ENCODE measurements at places on chromosomes 1 and 21. TPM values are rescaled to one million over a fixed set of nuclear protein-coding genes. Genes with fewer than 3 reads are reported as not detected.

- DNase-seq: peak; percentile 59
These were observed 6.8 kb upstream of the BSDC1 start for GRCh38 chr1:32400876-32401631.

GRCh38 chr1:245546875-245547274 is 392.1 kb downstream of the KIF26B start:
- DNase-seq: no peak

DNA sequence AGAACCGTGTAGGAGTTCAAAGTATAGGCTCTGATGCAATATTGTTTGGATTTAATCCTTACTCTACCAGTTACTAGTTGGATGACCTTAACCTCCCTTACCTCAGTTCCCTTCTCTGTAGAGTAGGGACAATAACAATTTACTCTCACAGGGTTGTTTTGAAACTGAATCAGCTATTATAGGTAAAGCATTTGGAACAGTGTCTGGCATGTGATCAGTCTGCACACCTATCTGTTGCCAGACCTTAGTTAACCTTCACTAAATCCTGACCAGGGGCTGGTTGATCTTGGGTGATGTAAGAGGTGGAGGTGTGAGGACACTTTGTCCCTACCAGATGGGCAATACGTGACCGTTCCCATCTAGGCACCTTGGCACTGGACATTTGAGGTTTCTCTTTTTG is 106.9 kb downstream of the DDX20 start:
- no peak for DNase-seq

The HES2 gene
- total RNA-seq: not detected

The CFHR5 gene
- not detected for total RNA-seq

The ATG4C gene
- 12.9 TPM for total RNA-seq

DNA sequence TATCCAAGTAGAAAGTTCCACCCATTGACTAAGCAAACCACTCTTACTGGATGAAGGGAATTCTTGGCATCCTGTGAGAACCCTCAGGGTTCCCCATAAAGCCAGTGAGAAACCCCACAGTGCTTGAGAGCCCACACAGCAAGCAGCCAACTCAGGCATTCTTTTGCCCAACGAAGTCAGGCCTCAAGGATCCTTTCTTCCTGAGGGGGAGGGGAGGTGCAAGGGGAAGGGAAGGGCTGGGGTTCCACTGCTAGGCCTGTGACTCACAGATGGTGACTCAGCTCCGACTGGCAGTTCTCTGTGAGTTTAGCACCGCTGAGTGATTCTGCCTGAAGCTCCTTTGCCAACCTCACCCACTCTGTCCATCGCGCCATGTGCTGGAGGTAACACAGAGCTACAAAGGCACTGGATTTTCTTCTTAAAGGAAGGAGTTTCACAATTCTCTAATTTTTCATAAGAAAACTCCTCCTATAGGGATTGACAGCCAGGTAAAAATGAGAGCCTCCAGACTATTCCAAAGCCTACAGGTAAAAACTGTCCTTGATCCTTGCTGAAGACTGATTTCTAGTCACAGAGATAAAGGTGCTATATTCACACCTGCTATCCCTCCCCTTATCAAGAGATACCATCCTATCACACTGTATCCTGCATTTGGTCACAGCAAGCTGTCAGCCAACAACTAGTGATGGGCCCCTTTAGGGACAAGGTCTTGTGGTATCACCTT is 4.8 kb downstream of the ENO1 start:
- DNase-seq: peak; percentile 54

DNA sequence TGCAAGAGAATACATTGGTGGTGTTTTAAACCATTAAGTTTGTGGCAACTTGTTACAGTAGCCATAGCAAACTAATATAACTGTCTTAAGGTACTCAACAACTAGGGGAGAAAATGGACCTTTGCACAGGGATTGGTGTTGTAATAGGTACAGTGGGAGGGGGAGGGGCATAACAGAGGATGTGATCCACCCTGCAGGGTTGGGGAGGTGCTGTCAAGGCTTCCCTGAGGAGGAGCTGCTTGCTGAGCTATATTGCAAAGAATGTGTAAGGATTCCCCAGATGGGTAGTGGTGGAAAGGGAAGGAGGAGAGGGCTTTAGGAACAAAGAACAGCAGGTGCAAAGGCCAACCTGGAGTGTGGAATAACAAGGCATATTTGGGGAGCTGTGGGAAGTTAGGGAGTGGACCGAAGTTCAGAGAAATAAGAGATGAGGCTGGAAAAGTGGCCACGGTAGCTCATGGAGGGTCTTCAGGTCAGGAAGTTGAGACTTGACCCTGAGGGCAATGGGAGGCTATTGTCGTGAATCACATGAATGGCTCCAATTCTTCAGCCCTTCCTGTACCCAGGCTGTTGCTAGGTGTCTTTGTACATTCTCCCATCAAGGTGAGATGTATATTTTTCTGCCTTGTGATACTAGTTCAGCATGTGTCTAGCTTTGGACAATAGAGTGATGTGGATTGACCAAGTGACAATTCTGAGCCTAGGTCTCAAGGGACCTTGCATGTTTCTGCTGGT is 168.6 kb upstream of the CSF3R start:
- no peak for DNase-seq

The LYPLAL1 gene
- 19.9 TPM for total RNA-seq

GRCh38 chr1:243549108-243549507 is 293.3 kb downstream of the SDCCAG8 start:
- DNase-seq: no peak

GRCh38 chr1:154747740-154748404 is 122.2 kb downstream of the KCNN3 start:
- DNase-seq: peak; percentile 64

GRCh38 chr21:43767984-43768867 is 7.9 kb downstream of the CSTB start:
- DNase-seq: no peak

DNA sequence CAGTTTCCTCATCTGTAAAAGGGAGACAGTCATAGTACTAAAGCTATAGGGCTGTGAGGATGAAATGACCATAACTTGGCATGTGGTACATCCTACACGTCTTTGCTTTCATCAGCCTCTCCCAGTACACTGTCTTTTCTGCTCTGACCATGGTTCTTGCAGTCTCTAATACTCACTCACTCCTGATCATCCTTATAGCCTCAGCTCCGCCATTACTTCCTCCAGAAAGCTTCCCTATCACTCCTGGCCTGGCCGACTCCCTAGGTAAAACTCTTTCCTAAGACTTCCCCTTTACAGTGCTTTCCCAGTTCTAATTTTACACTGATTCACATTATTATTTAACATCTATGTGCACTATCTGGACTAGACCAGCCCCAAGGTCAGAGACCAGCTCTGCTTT is 5.0 kb upstream of the MRPL24 start:
- DNase-seq: no peak

The PCSK9 gene
- total RNA-seq: not detected

GRCh38 chr1:161706113-161706481 is 932 bp upstream of the FCRLA start:
- no peak for DNase-seq

The UBL4B gene
- not detected for total RNA-seq

DNA sequence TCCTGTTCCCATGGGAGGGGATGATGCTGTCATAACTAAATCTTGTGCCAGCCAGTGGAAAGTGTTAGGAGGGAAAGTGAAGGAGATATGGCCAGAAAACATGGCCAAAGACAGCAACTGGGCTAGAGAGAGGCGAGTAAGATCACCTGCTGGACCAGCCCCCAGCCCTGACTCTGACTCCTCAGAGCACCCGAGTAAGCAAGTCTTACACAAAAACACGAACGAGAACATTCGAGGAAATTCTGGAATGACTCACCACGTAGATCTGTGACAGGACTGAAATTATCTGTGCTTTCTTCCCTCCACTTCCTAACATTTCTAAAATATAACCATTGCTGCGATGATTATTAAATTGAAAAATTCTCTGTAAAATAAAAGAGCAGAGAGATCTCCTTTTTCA is 9.2 kb downstream of the ZNF496 start:
- DNase-seq: no peak

GRCh38 chr1:44024903-44025525 is 6.2 kb downstream of the SLC6A9 start:
- DNase-seq: no peak

GRCh38 chr21:32061729-32062128 is 188.9 kb downstream of the HUNK start:
- DNase-seq: no peak

The GNG4 gene
- total RNA-seq: not detected

The C1orf87 gene
- total RNA-seq: not detected

DNA sequence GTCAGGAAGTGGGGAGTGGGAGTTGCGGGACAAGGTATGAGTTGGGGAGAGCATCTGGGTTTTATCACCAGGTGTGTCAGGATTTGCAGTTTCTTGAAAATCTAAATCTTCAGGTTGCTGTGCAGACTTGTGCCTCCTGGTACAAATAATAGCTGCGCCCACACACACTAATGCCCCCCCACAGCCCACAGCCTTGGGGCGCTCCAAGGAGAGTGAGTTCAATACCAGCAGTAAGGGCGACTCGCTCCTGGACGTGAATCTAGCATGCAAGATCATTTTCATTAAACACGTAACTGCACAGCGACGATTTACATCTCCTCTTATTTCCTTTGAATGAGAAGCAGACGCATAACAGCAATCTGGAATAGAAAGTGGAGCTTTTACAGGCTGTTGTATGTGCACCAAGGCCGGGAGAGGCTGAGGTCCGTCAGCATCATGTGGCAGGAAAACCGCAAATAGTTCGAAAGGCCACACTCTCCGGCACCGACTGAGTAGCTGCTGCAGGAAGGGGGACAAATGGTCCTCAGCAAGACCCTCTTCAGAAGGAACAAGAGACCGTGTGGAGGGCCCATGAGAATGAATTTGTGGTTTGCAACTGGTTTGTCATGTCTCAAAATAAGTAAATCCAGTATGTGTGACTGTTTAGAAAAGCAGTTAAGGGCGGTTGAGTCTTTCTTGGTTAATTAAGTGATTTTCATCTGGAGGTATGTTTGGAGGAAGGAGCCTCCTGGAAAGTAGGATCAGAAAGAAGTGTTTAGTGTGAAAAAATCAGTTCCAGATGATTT is 439.5 kb downstream of the SMYD3 start:
- DNase-seq: no peak

The GJB3 gene
- total RNA-seq: not detected
